Mammary epithelial cell (primary cell): ENCODE measurements at places on chromosomes 1 and 21. TPM values are rescaled to one million over a fixed set of nuclear protein-coding genes. Genes with fewer than 3 reads are reported as not detected.

The TCEA3 gene
- 0.56 TPM for polyA plus RNA-seq

The FAM177B gene
- polyA plus RNA-seq = not detected

The MTARC1 gene
- polyA plus RNA-seq = 1.8 TPM

The LAPTM5 gene
- 1.8 TPM for polyA plus RNA-seq

The OR6K3 gene
- polyA plus RNA-seq = not detected

The IVL gene
- polyA plus RNA-seq = 21.5 TPM
